ENCODE measurements at places on chromosomes 12 and 14.

GRCh38 chr12:3704512-3705353, 48.2 kb downstream of the CRACR2A start:
- H3K27me3 ChIP-seq, result no peaks in the 10 kb centered on the region
- H3K4me1 ChIP-seq, result peaks cover 13% of the 10 kb centered on the region
- DNase-seq, result no peak
- H3K27ac ChIP-seq, result peak overlapping the region; percentile 45
- H3K36me3 ChIP-seq, result no peaks in the 10 kb centered on the region
- H3K4me3 ChIP-seq, result no peak overlapping the region

GRCh38 chr14:91261986-91262549, 17.6 kb upstream of the GPR68 start:
- H3K27ac ChIP-seq, result no peak overlapping the region
- H3K27me3 ChIP-seq, result no peaks in the 10 kb centered on the region
- H3K36me3 ChIP-seq, result no peaks in the 10 kb centered on the region
- no peak for DNase-seq
- H3K4me1 ChIP-seq, result peaks cover 20% of the 10 kb centered on the region

DNA sequence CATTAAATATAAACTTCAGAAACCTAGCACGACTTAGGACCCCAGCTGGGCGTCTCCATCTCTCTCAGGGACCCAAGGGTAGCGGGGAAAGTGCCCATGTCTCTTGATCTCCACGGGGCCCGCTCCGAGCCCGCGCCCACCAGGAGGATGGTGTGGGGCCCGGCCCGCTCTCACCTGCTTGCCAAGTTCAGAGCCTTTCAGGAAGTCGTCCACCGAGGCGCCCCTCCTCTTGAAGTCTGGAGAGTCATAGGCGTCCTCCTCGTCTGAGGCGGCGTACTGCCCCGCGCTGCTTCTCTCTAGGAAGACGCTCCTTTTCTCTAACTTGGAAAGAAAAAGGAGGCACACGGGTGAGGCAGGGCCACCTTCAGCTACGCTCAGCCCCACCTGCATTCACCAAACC, 96.9 kb downstream of the PIWIL1 start:
- no peak for DNase-seq
- no peaks in the 10 kb centered on the region for H3K36me3 ChIP-seq
- no peaks in the 10 kb centered on the region for H3K4me1 ChIP-seq
- no peak overlapping the region for H3K27ac ChIP-seq
- no peaks in the 10 kb centered on the region for H3K27me3 ChIP-seq

- no peaks in the 10 kb centered on the region for H3K36me3 ChIP-seq
- H3K27ac ChIP-seq, result no peak overlapping the region
- peaks cover 30% of the 10 kb centered on the region for H3K4me1 ChIP-seq
- DNase-seq, result no peak
- H3K4me3 ChIP-seq, result no peak overlapping the region
These were observed 22.3 kb upstream of the PLEKHH1 start for GRCh38 chr14:67510836-67511235.

GRCh38 chr12:70031046-70031445, 206.0 kb downstream of the MYRFL start:
- H3K4me1 ChIP-seq, result no peaks in the 10 kb centered on the region
- H3K27me3 ChIP-seq, result no peaks in the 10 kb centered on the region
- H3K4me3 ChIP-seq, result no peak overlapping the region
- DNase-seq, result no peak
- H3K27ac ChIP-seq, result no peak overlapping the region

Measured in left lung (tissue), 14 donors.